Uterine smooth muscle cell (primary cell): ENCODE measurements at places on chromosomes 11 and 22. TPM values are rescaled to one million over a fixed set of nuclear protein-coding genes. Genes with fewer than 3 reads are reported as not detected.

Gene VPREB3
- not detected in 2 replicates for total RNA-seq

Gene IGLL1
- not detected in 2 replicates for total RNA-seq

Gene LARGE2
- total RNA-seq, result not detected in 2 replicates

Gene OR56A1
- not detected in 2 replicates for total RNA-seq

Gene RAB36
- total RNA-seq, result 4.8 and 5.6 TPM in 2 replicates

Gene INPP5J
- total RNA-seq, result 0.11 and 0.12 TPM in 2 replicates

Gene NAALAD2
- 1.7 and 5.6 TPM in 2 replicates for total RNA-seq

Gene RAB38
- total RNA-seq, result 3.4 and 6.5 TPM in 2 replicates

Gene MS4A6A
- not detected in 2 replicates for total RNA-seq

Gene ATP5MG
- total RNA-seq, result 33.1 and 44.1 TPM in 2 replicates
